Nucleus accumbens (tissue), 56 donors: ENCODE measurements at places on chromosomes 16 and 17.

DNA sequence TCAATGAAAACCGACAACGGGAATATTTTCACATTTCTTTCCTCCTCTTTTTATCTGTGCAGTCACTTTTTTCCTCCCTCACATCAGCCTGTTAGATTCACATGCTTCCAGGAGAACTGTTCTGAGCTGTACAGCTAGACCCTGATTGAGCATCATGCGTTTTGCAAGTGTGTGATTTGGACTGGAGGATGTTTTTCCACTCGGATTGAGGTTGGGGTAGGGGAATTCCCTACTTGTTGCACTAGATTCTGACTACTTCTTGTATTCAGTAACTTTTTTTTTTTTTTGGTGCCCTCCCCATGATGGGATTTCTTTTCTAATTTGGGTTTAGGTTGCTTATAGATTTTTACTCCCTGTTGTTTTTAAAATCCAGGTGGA, 4.8 kb downstream of the MSI2 start:
- no peak for DNase-seq

- no peak for DNase-seq
Measured at GRCh38 chr17:21357696-21358656, 18.2 kb upstream of the KCNJ12 start.

DNA sequence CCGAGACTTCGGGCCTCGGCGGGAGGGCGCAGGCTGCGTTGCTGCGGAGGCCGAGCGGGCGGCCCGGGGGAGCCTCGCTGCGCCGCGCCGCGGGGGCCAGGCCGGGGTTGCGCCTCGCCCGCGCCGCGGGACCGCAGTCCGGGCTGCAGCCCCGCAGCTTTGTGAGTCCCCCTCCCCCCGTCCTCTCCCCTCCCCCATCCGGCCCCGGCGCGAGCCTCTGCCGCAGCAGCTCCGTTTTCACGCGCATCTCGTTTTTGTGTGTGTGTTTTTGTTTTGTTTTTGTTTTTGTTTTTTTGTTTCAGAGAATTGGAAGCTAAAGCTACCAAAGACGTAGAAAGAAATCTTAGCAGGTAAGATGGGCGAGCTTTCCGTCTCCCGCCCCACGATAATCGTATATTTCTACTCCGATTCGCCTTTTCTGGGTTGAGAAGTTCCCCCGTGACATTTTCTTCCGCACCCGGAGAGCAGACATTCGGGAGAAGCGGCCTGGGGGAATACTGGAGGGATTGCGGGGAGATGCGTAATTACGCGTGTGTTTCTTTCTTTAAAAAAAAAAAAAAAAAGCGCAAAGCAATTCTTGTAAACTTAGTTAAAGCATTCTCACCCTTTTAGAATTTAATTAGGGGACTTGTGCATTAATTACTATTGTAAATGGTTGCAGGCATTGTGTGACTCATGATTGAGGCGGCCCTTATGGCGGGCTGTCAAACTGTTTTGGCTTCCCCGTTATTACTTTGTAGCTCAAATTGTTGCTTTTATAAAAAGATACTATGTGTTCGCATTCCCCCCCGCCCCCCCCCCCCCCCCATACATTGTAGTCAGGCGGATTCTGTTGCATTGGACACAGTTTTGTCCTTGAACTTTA, 732 bp downstream of the TNRC6A start:
- DNase-seq, result no peak

DNA sequence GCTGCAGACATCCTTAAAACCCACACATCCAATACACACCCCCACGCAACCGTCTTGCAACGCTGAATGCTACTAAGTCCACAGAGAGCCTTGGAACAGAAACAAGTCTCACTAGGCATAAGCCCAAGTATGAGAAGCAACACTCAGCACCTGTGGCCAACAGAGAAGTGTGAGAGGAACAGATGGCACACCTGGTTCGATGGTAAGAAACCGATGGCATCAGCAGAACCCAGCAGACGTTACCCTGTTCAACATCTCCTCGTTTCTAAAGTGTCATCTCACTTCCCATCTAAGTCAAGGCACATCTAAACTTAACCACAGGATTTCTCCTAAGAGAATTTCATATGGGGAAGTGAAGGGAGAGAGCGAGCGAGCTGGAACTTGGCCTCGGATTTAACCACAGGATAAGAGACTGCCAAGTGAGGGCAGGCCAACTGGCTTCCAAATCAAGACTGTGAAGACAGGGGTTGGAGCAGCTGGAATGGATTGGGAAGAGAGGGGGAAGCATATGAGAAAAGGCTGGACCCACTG, 41.0 kb downstream of the NXPH3 start:
- DNase-seq, result no peak
